ENCODE measurements at places on chromosomes 1 and 21. TPM values are rescaled to one million over a fixed set of nuclear protein-coding genes. Genes with fewer than 3 reads are reported as not detected.

DNA sequence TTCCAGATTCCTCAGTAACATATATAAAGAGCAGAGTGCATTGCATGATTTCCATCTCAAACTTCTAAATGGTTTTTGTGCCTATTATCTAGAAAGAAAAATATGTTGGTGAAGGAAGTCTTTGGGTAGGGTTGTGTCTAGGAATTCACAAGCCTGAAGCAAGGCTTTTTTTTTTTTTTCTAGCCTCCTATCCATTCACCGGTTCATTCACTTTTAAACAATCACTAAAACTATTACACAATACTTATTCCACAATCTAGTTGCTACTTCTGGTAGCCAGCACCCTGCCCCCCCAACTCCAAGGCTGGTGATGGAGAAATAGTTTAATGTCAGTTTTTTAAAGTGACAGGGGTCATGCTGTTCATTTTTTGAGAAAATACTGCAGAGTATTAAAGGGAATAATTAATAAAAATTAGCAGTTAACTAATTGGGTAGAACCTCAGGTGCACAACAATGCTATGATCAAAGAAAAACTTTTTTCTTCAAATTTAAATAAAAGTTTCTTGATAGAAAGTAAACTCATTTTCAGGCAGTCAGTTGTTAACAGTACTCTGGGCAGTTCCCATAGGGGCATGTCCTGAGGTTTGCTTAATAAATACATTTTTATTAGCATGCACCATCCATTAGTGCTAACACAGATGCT, 10.9 kb downstream of the IRF2BP2 start:
- no peak for DNase-seq

DNA sequence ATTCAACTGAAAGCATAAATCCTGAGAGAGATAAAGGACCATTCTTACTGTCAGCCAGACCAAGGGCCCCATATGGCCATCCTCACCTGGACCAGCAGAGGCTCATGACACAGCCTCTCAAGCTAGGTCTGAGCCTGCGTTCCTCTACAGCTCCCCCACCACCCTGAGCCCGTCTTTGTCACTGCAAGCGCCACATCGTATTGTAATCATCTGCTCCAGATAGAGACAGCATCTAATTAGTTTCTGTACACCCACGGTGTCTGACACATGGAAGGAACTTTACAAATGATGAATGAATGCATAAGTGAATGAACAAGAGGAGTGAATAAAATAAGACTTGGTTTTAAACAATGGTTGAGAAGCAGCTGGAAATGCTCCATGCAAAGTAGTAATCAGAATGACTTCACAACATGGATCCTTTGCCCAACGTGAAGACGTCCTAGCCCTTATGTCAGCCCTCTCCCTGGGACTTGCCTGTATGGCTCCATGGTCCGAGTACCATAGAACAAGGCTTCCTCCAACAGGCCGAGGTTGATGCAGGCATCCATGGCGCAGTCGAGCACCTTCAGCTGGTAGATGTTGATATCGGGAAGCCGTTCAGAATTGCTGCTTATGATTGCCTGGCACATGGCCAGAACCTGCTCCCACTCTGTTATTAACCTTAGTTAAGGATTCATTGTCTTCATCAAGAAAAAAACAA, 648.9 kb downstream of the SMYD3 start:
- no peak for DNase-seq

DNA sequence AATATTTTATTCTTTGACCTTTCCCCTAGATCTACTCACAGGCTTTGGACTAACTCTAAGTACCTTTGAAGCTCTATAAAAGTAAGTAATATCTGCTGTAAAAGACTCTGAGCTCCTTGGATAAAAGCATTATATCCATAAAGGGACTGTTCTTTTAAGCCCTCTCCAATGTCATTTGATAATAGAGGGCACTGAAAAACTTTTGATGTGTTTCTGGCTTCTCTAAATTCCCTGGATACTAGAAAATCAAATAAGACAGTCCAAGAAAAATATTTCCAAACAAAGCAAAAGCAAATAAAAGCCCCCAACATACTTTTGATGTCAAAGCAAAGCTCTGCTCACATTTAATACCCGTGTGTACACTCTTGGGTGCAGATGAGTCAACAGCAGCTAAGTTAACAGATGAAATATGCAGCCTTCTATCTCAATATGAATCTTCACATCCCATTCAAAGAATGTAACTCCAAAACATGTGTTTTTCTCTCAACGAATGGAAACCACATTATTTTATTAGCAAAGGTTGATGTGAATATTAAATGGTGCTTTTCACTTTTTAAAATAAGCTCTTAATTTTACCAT, 230.3 kb downstream of the CENPF start:
- no peak for DNase-seq

- DNase-seq, result peak; percentile 96
Measured at GRCh38 chr1:22052115-22053016, at the start of gene CDC42. Gene CDC42, plus strand, starts transcription at chr1:22052709. Its CDS starts 25,770 bp downstream, at chr1:22078479.

DNA sequence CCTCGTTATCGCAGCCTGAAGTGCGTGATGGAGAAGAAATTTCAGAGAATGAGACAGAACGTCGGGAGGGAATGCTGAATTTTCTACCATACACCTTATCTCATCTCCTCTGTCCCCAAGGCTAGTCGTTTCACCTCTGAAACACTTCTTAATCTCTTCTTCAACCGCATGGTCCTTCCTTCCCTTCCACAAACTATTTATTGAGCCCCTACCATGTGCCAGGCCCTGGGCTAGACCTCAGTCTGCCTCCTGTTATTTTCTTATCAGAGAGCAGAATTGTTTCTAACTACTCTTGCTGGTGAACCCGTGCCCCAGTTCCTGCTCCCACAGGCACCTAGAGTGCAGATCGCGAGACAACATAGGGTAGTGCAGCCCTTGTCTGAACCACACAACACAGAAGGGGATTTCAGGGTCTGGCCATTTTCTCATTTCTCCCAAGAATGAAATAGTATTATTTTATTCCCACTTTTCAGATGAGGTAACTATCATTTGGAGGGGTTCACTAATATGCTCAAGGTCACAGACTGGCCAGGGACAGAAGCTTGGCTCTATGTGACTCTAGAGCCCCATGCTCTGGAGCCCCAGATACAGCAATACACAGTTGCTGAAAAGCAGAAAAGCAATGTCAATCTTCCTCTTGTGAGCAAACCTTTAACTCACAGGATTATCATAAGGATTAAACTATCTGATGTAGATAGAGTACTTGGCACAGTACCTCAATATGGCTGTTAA, 598 bp upstream of the ADIPOR1 start:
- no peak for DNase-seq

- DNase-seq, result no peak
Measured at GRCh38 chr1:18681423-18681835, 50.8 kb downstream of the PAX7 start.

The SHISAL2A gene
- 2.5 TPM for total RNA-seq

- no peak for DNase-seq
Measured at GRCh38 chr21:27077501-27077900, 110.6 kb upstream of the ADAMTS5 start.

GRCh38 chr1:78334952-78335351, 155.8 kb upstream of the PTGFR start:
- no peak for DNase-seq

The FCAMR gene
- total RNA-seq, result not detected

- DNase-seq, result no peak
Measured at GRCh38 chr1:204871405-204872037, 859 bp downstream of the NFASC start.

GRCh38 chr1:103336408-103336807, 189.1 kb upstream of the RNPC3 start:
- no peak for DNase-seq

DNA sequence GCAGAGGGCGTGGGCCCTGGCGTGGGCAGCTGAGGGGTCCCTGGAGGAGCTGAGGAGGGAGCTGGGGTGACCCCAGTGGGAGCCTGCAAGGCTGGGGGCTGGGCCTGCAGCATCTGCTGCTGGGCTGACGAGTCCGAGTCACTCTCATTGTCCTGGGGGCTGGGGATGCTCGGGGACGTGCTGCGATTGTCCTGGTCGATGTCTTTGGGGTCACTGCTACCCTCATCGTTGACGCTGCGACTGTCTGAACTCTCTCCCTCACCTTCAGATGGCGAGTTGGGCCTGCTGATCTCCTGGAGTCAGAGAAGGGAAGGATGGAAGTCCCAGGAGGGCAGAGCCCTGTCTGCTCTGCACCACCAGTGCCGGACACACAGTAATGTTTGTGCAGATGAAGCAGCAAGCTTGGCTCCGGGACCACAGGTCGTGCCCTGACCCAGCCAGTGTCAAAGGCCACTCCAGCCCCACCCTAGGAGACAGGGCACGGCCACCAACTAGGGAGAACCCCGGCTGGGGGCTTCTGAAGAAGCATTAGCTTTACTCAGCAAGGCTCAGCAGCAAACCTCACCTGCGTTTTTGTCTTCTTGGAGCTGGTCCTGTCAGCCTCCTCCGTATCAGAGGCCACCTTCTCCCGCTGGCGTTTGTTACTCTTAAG, 43.4 kb downstream of the SLC45A1 start:
- no peak for DNase-seq

DNA sequence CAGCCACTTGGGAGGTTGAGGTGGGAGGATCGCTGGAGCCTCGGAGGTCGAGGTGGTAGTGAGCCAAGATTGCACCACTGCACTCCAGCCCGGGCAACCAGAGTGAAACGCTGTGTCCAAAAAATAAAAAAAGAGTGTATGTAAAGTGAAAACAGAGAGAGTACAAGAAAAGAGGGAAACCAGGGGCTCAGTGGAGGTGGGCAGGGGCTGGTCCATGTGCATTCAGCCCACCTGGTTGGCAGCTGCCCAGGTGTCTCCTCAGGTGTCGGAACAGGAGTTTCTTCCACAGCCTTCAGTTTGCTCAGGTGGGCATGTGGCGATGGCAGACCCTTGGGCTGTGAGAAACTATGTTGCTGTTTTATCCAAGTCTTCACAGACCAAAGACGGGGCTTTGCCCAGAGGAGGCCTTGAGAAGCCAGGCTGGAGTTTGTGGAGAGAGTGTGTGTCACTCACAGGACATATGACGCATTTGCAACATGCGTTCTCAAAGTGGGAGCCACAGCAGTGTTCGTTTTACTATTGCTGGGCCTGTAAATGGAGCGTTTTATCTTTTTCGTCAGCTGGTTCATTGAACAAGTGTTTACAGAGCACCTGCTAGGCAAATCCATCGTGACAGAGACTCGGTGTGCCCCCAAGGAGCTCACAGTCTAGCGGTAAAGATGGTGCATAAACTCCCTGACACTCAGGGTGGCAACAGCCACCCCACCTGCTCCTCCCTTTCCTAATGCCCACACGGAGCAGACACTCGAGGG, 22.4 kb upstream of the SAMD11 start:
- DNase-seq, result no peak

The OR6F1 gene
- not detected for total RNA-seq

GRCh38 chr1:47452426-47452825, 14.6 kb downstream of the FOXD2 start:
- no peak for DNase-seq

All from activated T-helper 2 cell treated with anti-CD3 and anti-CD28 coated beads, Interferon-gamma antibody, Interleukin-2, Interleukin-4, amounts not matched to agents 10 μg/mL and 5 μg/mL and 100 μg/mL, durations not matched to agents 14 hours and 24 hours and 36 hours (primary cell).